ENCODE measurements at places on chromosomes 4 and X.

- DNase-seq: no peak
These were observed 20.2 kb upstream of the CHRNA9 start for GRCh38 chr4:40314951-40315350.

DNA sequence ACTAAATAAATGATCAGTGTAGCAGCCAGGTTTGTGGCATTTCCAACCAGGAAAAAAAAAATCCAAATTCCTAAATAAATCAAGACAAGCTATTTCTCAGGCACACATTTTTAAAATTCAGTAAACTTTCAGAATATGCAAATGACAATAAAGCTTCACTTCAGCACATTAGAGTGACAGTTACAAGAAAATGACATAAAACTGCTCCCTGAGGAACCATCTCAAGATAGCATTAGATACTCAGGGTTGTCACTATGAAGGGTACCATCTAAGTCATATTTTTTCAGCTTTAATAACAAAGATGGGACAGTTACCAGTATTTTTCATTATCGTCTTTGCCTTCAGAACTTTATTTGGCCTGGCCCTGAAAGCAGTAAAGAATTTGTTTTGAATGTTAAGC is 411.3 kb upstream of the RASGEF1B start:
- DNase-seq: no peak

DNA sequence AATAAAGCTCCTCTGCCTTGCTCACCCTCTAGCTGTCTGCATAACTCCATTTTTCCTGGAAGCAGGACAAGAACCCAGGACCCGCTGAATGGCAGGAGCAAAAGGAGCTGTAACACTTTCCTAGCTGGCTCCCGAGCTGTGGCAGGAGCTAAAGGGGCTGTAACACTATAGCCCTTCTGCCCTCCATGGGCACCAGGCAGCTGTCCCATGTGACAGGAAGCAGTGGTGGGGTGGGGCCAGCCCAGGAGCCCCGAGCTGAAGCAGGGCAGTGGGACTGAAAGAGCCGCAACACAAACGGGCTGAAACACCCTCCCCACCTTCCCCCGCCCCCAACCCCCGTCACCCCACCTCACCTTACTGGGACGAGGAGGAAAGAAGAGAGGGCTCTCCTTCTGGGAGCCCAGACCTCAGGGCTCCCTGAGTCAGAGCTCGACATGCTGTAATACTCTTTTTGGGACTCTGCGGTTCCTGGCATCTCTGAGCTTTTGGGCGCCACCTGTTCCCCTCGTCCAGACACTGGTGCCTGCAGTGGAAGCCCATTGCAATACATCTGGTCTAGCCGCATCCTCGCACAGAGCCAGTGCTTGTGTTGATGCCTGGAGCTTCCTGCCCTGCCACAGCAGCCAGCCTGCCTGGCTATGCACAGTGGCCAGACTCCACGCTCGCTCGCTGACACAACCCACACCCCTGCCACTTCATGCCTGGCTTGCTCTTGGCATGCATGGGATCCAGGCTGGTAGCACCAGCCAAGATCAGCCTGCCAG is 39.4 kb downstream of the PPM1K start:
- no peak for DNase-seq

DNA sequence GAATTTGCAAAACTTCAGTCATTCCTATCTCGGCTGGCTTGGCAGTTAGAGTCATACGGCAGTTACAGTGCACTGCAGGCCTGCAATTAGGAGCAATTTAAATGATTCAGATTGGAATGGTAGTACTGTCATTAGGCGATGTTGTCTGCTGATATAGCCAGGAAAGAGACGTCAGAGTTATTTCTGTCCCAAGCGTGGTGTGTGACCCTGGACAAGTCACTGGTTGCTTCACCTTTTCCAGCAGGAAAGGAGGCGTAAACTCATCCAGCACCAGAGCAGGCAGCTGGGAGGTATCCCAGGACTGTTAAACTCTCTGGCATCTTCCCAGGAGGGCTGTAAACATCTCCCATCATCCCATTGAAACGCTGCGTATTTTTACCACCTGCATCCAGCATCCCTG is 836 bp upstream of the LNX1 start:
- DNase-seq: no peak

- no peak for DNase-seq
These were observed 64.3 kb upstream of the NR0B1 start for GRCh38 chrX:30373479-30373878.

DNA sequence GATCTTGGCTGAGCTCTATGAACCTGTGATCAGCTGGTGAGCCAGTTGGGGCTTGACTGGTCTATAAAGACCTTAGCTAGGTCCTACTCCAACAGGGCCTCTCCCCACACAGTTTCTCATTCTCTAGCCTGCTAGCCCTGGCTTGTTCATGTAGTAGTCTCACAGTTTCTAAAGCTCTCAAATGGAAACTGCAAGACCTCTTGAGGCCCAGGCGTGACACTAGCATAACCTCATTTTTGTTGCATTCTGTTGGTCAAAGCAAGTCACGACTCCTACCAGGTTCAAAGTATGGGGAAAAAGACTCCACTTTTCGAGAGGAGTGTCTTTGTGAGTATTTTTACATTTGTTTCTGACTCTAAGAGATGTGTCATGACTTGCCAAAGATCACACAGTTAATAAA is 50.9 kb downstream of the CEP44 start:
- no peak for DNase-seq

Data from stimulated activated CD8-positive, alpha-beta memory T cell treated with anti-CD3 and anti-CD28 coated beads, Interleukin-4, amount 100 ng/mL, for 1 hour (primary cell).